ENCODE measurements at places on chromosomes 16 and 17.

- no peak for DNase-seq
Measured at GRCh38 chr17:63390090-63390489, 56.0 kb downstream of the CYB561 start.

- DNase-seq, result peak; percentile 31
Measured at GRCh38 chr17:42414704-42415409, 8.2 kb downstream of the CAVIN1 start.

- no peak for DNase-seq
Measured at GRCh38 chr16:14284930-14285512, 213.9 kb downstream of the MRTFB start.

DNA sequence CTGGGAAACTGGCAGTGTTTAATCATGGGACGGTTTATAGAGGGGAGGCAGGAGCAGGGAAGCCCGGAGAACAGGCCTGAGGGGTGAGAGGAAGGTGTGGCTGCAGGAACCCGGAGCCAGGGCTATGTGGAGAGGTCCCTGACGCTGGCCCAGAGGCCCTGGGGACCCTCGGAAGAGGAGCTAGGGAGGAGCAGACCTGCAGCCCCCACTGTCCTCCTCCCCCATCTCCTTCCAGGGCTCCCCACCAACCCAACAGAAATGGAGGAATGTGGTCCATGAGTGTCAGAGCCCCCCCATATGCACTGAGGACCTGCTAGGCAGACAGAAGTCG lies 20.3 kb downstream of the TMEM235 start:
- DNase-seq, result no peak

- DNase-seq, result no peak
Measured at GRCh38 chr17:19747829-19748806, at the start of gene ALDH3A1. Gene ALDH3A1 (minus strand): TSS chr17:19748298. CDS start chr17:19745129, 3,169 bp downstream.

- DNase-seq, result no peak
Measured at GRCh38 chr17:9895923-9896322, 9.1 kb downstream of the RCVRN start.

DNA sequence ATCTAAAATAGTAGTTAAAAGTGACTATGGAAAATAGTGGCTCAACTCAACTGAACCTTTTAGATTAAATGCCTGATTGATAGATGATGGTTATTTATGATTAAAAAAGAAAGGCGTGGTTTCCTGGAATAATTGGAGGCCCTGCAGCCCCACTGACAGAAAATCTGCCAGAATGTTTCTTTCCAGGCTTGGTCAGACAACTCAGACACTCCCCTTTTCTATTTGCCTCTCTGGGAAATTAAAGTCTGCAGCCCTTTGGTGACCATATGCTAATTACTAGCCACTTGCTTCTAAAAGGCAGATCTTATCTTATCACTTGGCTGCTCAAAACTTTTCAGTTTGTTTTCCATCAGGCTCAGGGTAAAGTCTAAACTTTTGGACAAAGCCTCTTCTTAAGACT lies 506.0 kb downstream of the TMEM114 start:
- DNase-seq, result no peak

DNA sequence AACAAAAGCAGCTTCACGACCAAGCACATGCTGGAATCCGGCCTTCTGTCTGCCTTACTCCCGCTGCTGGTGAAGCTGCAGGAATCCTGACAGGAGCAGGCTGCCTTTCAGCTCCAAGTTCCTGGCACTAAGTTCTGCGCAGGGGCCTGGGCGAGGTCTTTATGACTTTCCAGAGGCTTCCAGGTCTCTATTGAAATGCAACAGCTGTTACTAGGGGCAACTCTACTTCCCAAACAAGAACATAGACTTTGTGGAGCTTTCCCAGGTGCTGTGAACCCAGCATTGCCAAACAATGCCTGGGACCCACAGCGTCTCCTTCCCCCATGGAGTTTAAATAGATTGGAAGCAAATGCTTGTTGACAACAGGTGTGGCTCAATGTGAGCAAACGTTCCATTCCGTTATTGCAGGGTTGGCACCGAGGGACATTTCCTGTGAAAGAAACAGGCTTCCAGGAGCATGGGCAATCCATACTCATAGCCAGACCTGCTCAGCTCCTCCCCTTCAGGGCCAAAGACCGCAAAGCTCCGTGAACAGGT lies 156.0 kb downstream of the CDH13 start:
- DNase-seq, result no peak

DNA sequence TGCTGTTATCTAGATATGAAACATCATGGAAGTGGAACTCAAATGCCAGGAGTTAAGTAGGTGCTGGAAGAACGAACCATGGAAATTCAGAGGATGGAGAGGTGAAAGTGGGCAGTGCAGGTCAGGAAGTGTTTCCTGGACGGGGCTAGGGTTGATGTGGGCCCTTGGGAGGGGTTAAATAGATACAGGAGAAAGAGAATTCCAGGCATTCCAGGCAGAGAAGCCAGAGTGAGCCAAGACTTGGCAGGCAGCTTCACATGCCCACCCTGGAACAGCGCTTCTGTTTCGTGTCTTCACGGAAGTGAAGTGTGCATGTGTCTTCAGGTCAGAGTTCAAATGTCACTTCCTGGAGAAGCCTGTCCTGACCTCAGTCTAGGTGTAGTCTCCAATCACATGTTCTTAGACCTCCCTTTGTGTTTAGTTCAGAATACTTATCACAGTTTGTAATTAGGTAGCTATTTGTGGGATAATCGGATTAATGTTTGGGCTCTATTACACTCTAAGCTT lies 41.3 kb downstream of the GP2 start:
- no peak for DNase-seq

- DNase-seq, result peak; percentile 38
Measured at GRCh38 chr16:29645694-29646187, 17.3 kb upstream of the SPN start.

DNA sequence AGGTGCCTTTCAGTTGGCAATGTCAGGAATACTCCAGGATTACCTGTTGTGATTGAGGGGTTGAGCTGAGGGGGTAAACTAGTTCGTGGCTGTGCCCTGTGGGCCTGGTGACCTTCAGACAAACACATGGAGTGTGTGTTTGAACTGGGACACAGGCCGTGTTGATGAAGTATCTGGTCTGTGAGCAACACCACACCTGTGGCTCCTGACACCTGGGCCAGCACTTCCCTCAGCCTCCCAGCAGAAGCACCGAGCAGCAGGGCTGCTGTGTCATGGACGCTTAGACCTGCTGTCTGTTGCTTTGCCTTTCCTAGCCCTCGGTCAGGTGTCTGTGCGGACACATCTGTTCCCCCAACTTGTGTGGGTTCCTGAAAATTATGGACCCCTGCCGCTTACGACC lies 82.9 kb downstream of the KSR1 start:
- DNase-seq, result no peak

- DNase-seq, result peak; percentile 58
Measured at GRCh38 chr17:36089888-36090836, at the start of gene CCL3. Gene CCL3 (minus strand): TSS chr17:36090143. CDS start chr17:36090058, 85 bp downstream.
